ENCODE measurements at places on chromosomes 5 and 9.

GRCh38 chr5:88944751-88945531 is 62.0 kb upstream of the MEF2C start:
- peak; percentile 60 for DNase-seq

DNA sequence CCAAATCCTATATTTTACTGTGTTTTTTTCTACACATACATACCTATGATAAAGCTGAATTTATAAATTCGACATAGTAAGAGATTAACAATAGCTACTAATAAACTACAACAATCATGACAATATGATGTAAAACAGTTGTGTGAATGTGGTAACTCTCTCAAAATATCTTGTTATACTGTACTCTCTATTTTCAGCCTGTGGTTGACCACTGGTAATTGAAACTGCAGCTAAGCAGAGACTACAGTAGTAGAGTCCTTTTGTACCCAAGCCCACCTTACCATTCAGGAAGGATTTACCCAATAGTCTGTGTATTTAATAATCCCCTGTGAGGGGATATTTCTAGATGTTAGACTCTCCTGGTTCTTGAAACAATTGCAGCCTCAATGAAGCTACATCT is 86.7 kb downstream of the FAM114A2 start:
- no peak for DNase-seq

GRCh38 chr9:127755061-127756060 is 20.3 kb upstream of the TOR2A start:
- no peak for DNase-seq

DNA sequence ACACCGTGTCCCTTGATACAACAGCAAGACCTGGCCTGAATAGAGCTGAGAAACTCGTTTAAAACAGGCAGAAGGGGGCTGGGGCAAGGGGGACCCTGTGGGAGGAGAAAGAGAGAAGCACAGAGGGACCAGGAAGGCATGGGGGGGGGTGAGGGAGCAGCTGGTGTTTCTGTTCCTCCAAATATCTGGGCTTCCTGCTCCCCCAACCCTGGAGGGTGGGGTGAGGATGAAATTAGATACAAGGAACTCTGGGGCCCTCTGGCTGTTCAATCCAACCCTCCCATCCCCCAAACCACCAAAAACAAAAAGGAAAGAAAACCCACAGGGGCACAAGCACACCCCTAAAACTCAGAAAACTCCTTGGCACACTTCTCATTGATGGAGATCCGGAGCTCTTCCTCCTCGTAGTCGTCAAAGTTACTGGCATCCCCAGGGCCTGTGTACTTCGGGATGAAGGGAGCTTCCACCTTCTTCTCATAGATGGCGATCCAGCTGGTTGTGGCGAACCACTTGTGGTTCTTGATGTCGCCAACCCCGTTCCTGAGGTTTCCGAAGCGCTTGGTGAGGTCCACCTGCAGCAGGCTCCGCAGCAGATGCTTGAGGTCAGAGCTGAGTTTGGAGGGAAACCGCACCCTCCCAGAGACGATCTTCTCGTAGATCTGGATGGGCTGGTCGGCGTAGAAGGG is 1.1 kb downstream of the PRKACG start:
- no peak for DNase-seq

- DNase-seq, result no peak
Measured at GRCh38 chr5:5666369-5666768, 243.9 kb downstream of the ICE1 start.

DNA sequence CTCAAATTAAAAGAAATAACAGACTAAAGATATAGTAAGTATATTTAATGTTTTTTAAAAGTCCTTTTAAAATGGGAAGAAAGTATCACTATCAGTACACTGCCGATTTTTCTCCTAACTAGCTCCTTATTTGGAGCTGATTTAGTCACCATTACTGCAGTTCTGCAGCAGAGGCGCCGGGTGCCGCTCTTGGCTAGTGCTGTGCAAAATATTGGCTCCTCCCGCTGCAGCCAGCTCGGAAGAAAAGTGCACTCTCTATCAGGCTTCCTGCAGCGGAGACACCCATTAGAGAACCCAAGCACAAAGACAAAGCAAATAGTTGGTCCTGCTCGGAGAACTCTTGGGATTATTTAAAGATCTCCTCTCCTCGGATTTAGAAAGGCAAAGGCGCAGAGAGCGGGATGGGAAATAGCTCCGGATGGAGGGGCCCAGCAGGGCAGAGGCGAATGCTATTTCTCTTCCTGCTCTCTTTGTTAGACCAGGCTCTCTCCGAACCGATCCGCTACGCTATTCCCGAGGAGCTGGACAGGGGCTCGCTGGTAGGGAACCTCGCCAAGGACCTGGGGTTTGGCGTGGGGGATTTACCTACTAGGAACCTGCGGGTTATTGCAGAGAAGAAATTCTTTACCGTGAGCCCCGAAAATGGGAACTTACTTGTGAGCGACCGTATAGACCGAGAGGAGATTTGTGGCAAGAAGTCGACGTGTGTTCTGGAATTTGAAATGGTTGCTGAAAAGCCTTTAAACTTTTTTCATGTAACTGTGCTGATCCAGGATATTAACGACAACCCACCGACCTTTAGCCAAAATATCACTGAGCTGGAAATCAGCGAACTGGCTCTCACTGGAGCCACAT is at the start of gene PCDHGB3:
TSS of gene PCDHGB3 (plus strand) at position 249 of the 855 bp plus-strand sequence. CDS start at position 402, 153 bp downstream.
- no peak for DNase-seq

GRCh38 chr5:135705141-135705631 is 126.4 kb upstream of the CXCL14 start:
- no peak for DNase-seq

DNA sequence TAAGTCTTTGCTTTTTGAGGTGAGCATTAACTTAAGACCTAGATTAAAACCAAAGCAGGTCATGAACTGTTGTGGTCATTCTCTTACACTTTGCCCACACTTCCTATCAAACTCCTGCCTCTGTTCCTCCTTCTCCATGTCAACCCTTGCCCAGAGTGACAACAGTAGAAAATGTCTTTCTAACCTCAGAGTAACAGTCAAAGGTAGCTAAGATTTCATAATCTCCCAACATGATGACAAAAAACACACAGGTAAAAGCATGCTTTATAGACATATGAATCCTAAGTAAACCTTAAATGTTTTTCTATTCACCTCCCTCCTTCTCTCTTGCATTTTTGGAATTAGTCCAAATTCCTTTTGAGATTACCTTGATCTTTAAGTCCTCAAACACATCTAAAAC is 422.3 kb downstream of the SPATA31D1 start:
- no peak for DNase-seq

DNA sequence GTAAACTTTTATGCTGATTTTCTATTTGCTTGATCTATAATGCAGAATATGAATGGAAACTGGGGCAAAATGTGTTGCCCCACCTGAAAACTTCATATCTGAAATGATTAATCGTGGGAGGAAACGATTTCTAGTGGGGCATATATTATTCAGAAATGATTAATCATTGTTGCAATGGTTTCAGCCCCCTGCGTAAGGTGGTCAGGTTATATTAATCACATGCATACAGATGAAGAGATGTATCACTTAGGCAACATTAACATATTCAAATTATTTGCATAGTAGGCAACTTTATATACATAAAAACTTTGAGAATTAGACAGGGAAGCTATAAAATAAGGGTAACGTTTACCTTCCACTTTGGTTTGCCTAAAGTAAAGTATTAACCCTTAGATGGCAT is 49.8 kb downstream of the LSM11 start:
- DNase-seq, result no peak

GRCh38 chr5:158797498-158797845 is 302.2 kb downstream of the EBF1 start:
- no peak for DNase-seq

DNA sequence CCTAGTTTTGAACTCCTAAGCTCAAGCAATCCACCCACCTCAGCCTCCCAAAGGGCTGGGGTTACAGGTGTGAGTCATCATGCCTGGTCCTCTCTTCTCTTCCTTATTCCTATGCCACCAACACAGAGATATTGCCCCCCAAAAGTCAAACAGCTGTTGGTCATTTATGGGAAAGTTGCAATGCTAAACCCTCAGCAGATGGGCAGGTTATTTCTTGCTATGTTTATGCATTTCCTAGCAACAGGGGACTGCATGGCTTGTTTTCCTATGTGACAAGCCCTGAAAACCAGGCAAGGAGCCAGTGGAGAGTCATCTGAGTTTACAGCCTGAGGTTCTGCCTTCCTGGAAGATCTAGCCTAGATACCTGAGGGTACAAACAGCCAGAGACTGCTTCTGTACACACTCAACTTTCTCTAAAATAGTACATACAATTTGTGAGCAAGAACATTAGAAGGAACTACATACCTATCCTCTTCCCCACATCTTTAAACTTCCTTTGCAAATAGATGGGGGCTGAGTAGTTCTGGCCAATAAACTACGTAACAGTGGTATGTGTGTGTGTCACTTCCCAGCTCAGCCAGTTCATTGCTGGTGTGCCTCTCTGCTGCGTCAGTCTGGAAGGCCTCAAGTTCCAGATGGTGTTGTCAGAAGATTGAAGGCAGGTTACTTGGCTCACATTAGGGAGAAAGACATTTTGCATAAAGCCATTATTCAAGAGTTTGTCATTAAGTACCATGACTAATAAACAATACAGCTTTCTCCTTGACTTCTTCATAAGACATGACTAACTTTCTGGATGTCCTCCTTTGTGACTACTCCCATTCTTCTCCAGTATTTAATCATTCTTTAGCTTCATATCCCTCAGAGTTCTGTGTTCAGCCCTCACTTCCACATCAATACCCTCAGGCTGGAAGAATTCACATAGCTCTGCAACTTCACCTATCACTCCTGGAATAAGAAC is 65.3 kb downstream of the CSNK1A1 start:
- no peak for DNase-seq

DNA sequence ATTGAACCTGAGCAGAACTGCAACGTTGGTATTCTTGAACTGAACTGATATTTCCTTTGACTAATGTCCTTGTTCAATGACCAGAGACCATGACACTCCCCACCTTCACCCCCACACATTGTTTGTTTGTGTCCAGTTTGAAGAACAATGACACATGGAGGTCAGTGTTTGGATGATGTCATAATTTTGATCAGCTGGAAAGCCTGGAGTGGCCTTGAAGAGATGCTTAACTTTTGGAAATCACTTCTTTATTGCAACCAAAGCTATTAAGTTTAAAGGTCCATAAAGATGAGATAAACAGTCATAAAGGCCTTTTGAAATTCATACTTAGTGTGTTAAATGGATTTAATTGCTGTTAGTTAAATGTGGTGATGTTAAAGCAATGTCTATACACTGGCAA is 92.7 kb downstream of the TMC1 start:
- no peak for DNase-seq

DNA sequence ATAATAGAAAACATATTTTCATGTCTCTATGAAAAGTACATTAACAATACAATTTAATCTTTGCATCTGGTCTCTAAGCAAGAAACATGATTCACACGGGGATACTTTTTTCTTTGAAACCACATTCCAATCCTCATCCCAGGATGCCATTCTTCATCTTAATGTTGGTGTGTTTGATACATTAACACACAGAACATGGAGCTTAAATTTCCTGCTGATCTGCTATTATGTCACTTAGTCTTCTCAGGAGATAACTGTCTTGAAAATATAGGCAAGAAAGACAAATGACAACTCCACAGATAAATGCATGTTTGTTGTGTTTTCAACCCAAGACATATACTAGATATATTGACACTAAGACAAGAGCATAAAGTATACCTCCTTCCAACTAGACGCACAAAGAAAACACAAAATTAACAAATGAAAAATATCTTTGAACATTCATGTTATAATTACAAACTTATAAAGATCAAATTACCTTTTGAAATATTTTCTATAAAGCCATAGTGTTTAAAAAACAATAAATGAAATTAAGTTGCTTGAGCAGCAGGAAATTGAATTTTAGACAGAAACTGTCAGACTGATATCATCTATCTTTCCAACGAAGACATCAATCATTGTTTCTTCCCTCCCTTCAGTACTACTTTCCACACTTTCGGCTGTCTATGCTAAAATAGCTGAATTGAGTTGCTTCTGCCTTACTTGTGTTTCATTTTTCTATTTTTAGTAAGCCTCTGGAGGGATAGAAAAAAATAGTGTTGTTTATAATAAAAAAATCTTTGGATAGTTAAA is 1676.7 kb upstream of the CDH9 start:
- DNase-seq, result no peak

DNA sequence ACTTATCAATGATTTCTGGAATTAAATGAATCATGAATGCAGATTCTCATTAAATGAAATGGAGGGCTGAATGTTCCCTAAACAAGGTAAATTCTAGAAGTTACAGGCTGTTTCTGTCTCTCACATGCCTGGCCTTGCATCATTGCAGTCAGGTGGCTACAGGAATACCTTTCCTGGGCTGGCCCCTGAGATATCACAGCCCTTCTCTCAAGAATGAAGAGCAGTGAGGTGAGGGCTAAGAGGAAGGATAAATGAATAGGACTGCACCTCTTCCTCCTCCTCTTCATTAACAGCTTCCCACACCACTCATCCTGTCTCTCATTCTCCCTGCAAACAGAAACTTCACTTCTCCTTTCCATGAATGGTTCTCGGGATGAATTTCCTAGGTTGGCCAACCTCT is 22.5 kb downstream of the ARHGEF28 start:
- DNase-seq, result no peak

GRCh38 chr9:95305770-95306492 is 11.6 kb downstream of the FANCC start:
- DNase-seq, result no peak

GRCh38 chr9:135533113-135533512 is 11.9 kb downstream of the LCN1 start:
- no peak for DNase-seq

DNA sequence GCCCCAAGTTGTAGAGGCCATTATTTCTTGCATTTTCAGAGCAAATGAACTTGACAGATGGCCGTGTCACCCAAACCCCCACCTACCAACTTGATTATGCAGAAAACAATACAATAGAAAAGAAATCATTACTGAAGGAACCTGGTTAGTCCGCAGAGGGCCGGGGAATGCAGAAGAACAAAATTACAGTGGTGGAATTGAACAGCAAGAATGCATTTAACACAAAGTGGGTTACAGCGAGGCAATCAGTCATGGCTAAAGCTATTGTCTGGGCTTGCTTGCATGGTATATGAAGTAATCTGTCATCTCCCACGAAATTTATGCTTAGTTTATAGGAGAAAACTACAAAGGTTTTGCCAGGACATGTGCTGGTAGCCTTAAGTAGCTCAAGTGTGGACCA is 238.3 kb upstream of the IRX1 start:
- DNase-seq, result no peak

DNA sequence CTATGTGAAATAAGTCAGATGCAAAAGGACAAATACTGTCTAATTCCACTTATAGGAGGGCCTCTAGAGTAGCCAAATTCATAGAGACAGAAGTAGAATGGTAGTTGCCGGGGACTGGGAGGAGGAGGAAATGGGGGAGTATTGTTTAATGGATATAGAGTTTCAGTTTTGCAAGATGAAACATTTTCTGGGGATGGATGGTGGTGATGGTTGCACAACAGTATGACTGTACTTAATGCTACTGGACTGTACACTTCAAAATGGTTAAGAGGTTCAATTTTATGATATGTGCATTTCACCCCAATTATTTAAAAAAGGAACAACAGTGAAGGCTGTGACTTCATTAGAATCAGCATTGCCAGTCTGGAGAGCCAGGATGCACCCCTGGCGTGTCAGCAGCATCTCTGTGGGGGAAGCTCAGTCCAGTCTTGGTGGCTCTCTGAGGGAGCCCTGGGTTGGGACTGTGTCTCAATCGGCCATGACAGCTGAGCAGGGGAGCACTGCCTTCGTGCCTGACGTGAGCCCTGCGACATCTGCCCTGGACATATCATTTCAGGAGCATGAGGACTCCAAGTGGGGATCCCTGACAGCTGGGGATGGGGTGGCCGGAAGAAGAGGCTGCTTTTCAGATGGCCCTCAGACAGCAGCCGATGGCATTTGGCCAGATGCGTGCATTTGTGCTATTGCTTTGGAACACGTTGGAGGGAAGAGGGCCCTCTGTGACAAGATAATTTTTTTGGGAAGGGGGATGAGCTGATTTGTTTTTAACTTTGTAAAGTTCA is 130.8 kb upstream of the STC2 start:
- peak; percentile 73 for DNase-seq

All from inflammatory macrophage treated with lipopolysaccharide for 4 hours (primary cell).